ENCODE measurements at places on chromosomes 7 and 10. TPM values are rescaled to one million over a fixed set of nuclear protein-coding genes. Genes with fewer than 3 reads are reported as not detected.

Gene HMX3
- total RNA-seq: not detected

Gene ZNF273
- 2.1 TPM for total RNA-seq

Gene PANK1
- 7.4 TPM for total RNA-seq

Gene GIMAP5
- 0.08 TPM for total RNA-seq

Gene MRPS24
- 259 TPM for total RNA-seq

Gene NXPH1
- not detected for total RNA-seq

Gene DENND2A
- 0.55 TPM for total RNA-seq

Gene CPN1
- total RNA-seq: 0.26 TPM

Gene SPDYE8
- not detected for total RNA-seq

Gene PRSS37
- total RNA-seq: not detected

Gene OR2A7
- total RNA-seq: not detected

Gene TMEM140
- 1.1 TPM for total RNA-seq

Gene GNG11
- 37.4 TPM for total RNA-seq

Gene PRKCQ
- total RNA-seq: 3.3 TPM

Gene ZNF485
- total RNA-seq: 2.1 TPM

Gene OR2A14
- total RNA-seq: not detected

Gene HTR5A
- total RNA-seq: not detected

Gene SRRM3
- total RNA-seq: 11.1 TPM

Gene NEUROG3
- total RNA-seq: not detected

Gene RASA4B
- 2.2 TPM for total RNA-seq

Gene CALML3
- total RNA-seq: not detected

Gene CLCN1
- not detected for total RNA-seq

Gene BZW2
- 96.8 TPM for total RNA-seq

Gene VIPR2
- not detected for total RNA-seq

Gene C10orf143
- 0.66 TPM for total RNA-seq

Gene GNGT1
- not detected for total RNA-seq

Gene TLX1
- total RNA-seq: not detected

Gene CDC14C
- not detected for total RNA-seq

Gene VWDE
- 1.4 TPM for total RNA-seq

All from A549 treated with Mapracorat at 1 μM for 4 hours (cell line).